ENCODE measurements at places on chromosomes 7 and 10.

- DNase-seq, result no peak
These were observed 32.9 kb upstream of the CALN1 start for GRCh38 chr7:72445075-72445474.

DNA sequence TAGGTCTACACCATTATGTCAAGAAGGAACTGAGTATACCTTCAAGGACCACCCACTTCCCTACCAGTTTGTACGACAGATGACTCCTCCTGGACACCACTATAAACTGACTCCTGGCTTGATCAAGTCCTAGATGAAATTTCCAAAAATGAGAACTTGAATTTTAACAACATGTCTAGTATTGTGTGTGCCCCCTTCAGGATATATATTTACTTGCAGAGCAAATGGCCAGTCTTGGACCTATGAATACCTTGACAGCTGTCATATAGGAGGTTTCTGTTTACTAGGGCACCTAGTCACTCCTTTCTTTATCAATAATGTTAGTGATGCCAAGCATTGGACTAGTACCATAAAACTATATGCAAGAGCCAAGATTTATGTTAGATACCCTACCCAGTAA is 94.1 kb upstream of the TMEM26 start:
- no peak for DNase-seq

GRCh38 chr10:34607894-34608293 is 207.2 kb downstream of the PARD3 start:
- no peak for DNase-seq

DNA sequence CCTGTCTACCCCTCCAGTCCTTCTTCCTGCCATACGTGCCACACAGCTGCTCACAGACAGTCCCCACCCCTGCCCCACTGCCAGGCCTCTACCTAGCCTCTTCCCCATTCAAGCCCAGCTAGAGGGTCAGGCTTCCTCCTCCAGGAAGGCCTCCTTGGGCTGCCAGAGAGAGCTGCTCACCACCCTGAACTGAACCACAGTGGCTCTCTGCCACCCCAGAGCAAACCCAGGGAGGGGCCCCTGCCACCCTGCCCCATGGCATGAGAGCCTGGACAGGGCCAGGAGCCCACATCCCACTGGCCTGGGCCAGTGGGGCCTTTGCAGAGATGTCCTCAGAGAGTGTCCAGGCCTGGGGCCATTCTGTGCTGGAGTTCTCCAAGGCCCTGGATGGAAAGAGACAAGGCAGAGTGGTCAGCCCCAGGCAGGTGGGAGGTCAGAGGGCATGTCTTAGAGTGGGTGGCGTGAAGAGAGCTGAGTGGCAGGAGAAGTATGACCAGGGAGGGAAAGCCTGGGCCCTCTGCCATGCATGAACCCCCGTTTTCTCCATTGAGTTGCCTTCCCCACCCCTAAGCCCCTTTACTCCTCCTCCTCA is 40.4 kb downstream of the TMEM270 start:
- DNase-seq, result no peak

DNA sequence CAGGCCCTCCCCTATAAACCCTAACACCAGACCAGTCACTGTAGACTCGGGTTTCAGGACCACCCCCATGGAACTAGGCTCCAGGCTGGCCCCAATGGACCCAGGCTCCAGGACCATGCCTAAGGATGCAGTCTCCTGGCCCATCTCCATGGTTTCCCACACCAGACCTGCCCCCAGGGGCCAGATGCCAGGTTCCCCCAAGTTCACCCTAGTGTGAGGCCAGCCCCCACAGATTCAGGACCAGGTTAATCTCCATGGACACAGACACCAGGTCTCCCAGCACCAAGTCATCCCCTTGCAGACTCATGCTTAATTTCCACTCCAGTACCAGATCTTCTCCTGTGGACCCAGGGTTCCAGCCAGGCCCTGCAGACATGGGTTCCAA is 103.8 kb upstream of the LANCL2 start:
- DNase-seq, result no peak

- no peak for DNase-seq
These were observed 169.8 kb downstream of the SGMS1 start for GRCh38 chr10:50453940-50454339.

DNA sequence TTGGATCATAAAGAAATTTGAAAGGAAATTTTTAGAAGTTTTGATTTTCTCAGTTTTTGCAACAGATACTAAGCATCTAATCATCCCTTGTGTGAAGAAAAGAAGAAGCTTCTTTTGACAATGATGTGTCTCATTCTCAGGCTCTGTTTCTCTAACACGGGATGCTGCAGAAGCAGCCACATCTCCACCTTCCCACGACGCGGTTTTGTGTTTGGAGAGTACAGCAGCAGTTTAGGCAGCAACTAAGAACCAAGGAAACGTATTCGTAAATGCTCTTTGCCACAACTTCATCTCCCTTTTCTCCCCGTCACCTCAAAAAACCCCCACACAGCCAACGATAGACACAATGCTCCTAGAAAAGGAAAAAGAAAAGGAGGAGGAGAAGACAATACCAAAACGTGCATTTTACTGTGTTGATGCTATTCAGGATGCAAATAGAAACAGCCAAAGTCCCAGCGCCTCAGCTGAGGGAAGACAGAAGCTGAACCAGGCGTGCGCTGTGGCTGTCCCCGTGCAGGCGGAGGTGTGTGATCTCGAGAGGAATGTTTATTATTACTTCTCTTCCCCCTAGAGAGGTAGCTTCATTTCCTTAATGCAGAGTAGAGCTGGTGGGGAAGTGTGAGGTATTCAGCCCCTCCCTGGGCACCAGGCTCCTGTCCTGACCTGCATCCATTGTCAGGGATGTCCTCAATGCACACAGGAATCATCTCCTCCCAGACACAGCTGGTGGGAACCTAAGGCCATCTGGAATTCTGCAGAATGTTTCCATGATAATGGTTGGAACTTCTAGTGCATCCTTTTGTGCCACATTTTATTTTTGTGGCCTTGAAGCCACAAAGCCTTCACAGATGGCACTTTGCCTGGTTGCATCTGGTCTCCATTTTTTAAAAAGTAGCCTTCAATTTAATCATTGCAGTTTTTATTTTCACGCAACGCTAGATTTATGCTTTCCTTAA is 174.6 kb upstream of the KLF6 start:
- DNase-seq, result no peak

DNA sequence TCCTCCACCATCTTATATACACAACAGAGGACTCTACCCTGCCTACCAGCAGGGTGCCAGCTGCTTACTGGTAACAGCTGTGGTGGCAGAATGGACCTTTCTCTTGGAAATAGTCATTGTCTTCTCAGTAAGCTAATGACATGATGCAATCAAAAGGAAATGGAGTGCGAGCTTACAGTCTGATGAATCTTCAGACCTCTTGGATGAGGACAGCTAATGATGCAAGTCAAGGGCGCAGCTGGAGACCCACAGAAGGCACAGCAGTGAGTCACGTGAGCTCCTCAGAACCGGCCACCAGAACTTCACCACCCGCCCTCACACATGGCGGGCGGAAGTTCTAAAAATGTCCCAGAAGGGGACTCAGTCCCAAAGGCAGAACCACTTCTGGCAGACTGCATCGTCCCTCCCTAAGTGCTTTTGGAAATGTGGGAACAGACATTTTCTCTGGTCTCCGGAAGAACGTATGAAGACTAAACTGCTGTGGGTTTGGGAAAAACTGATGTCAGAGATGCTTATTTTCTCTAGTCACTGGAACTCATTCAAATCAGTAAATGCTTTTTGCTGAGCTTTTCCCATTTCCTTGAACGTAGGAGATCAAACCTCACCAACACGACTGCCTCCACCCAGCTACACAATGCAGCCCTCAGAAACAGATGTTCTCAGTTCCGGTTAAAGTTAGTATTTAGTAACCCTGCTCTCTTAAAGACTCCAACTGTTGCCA is 96.4 kb downstream of the FAS start:
- DNase-seq, result peak; percentile 16

DNA sequence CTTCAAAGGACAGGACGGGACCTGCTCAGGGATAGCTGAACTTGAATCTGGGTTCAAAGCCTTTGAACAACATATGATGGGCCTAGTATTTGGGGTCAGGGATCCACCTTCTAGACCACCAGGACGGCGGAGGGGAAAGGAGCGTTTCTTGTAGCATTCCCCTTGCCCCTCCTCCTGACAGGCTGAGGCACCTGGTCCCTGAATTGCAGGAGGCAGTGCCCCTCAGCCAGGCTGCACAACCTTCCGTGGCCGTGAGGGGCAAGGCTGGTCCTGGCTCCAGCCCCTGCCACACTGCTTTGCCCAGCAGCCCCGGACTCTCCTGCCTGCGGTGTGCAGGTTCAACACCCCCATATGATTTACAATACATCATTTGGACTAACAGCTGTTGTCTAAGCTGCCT is 58.1 kb downstream of the INSIG1 start:
- DNase-seq, result no peak

- no peak for DNase-seq
These were observed 43.6 kb upstream of the ZNF32 start for GRCh38 chr10:43692051-43692825.
